Articular chondrocyte of knee joint (primary cell): ENCODE measurements at places on chromosomes 5 and 9. TPM values are rescaled to one million over a fixed set of nuclear protein-coding genes. Genes with fewer than 3 reads are reported as not detected.

The PCDHB5 gene
- 2.9 and 3.6 TPM in 2 replicates for total RNA-seq

The DCTN3 gene
- total RNA-seq: 85.2 and 99.0 TPM in 2 replicates

The CDKN2B gene
- 2.5 and 5.9 TPM in 2 replicates for total RNA-seq

The IRX4 gene
- total RNA-seq: not detected in 2 replicates

The RGMB gene
- total RNA-seq: 31.4 and 46.8 TPM in 2 replicates

The SV2C gene
- total RNA-seq: not detected in 2 replicates

The PCDHGA10 gene
- 15.3 and 17.9 TPM in 2 replicates for total RNA-seq

The EMB gene
- total RNA-seq: 2.2 and 17.0 TPM in 2 replicates

The MYO10 gene
- 66.9 and 77.1 TPM in 2 replicates for total RNA-seq

The SHISAL2B gene
- total RNA-seq: not detected in 2 replicates

The PCDHB13 gene
- total RNA-seq: 2.7 and 4.0 TPM in 2 replicates

The CDO1 gene
- total RNA-seq: 22.3 and 25.9 TPM in 2 replicates

The BTNL3 gene
- total RNA-seq: not detected in 2 replicates

The SKIC3 gene
- 159 and 165 TPM in 2 replicates for total RNA-seq

The SPATA31C1 gene
- not detected in 2 replicates for total RNA-seq

The MARCOL gene
- not detected in 2 replicates for total RNA-seq

The NLN gene
- total RNA-seq: 41.0 and 59.8 TPM in 2 replicates

The SMIM33 gene
- not detected in 2 replicates for total RNA-seq

The FOXD4L6 gene
- 0.13 TPM in 1 of 2 replicates, not detected in the other for total RNA-seq

The IFNW1 gene
- not detected in 2 replicates for total RNA-seq

The TMEM232 gene
- 2.1 and 7.2 TPM in 2 replicates for total RNA-seq

The ESM1 gene
- 0.39 and 2.2 TPM in 2 replicates for total RNA-seq

The GBGT1 gene
- total RNA-seq: 7.4 and 9.5 TPM in 2 replicates

The ST8SIA4 gene
- 0.13 and 0.32 TPM in 2 replicates for total RNA-seq

The PCDHA8 gene
- 0.11 and 0.13 TPM in 2 replicates for total RNA-seq
